ENCODE measurements at places on chromosomes 12 and 14.

DNA sequence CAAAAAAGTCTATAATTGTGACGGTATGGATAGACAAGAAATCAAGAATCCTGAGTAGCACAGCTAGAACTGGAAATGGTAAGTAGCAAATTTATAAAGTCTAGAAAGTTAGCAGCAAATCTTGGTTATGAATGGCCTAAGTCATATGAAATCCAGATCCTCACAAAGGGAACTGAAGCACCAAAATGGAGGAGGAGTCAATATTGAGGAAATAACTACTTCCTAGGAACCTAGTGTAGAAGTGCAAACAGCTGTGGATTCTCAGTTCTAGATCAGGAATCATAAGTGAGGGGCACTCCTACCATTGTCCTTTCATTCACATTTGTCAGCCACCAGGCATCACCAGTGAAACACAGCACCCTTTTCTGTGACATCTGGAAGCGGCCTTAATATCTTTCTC is 202.2 kb upstream of the DCN start:
- DNase-seq: no peak

DNA sequence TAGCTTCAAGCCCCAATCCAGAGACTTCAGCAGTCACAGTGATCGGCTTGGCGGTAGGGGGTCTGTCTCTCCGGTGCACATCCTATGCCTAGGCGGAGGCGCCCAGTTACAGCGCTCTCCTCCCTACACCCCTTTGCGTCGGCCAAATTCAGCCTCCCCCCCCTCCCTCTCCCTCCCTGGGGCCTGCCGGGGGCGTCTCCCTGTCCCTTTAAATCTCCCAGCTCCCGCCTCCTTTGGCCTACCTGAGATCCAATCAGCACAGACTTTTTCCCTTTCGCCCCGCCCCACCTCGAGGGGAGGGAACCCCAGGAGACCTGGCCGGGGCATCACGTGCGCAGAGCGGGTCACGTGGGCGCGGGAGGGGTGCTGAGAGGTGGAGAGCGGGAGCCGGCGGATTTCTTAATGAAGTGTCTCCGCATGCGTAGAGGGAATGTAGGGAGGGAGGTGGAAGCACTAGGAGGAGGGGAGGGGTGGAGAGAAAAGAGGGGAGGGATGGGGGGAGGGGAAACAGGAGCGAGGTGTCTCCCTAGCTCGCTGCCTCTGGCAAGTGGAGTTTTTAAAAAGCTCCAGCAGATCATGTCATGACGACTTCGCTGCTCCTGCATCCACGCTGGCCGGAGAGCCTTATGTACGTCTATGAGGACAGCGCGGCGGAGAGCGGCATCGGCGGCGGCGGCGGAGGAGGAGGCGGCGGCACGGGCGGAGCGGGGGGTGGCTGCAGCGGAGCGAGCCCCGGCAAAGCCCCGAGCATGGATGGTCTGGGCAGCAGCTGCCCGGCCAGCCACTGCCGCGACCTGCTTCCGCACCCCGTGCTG is at the start of gene HOXC13:
Gene HOXC13 (plus strand): TSS at position 506 of the 815 bp plus-strand sequence. CDS start 76 bp downstream, at position 582.
- peak; percentile 52 for DNase-seq

DNA sequence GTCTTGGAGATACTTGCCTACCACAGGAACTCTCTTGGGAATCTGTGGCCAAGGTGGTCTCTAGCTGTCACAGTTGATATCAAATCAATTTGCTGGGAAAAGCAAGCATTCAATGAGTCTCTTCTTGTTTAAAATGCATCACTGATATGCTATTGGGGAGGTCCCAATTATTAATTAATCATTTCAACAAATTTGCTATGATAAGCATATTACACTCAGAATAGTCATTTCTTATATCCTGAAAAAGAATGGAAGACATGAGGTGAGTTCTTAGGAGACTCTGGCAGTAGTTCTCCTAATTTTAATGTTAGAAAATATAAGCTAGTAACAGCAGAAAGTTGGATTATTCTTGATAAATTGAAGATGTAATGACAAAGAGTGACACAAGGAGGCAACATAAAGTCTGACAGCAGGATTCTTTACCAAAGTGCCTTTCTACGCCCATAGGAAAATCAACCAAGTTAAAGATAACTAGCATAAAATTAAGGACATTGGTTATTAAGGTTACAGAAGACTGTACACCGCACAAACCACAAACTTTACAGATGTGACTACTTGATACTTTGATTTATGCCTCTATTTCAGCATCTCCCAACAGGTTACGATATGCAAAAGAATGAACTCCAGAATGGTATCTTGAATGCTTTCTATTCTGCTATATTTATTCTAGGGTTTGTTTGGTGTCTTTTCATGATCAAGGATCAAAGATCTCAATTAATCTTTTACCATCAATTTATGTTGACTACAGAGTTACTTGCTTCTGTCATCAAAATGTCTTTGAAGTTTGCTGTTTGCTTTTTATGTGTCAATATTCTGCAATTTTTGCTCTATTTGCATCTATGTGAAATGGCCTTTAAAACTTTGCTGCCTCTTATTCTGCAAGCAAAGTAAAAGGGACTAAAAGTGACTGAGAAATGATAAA is 349.6 kb upstream of the CLEC14A start:
- no peak for DNase-seq

GRCh38 chr12:6394398-6394797 is 10.4 kb downstream of the LTBR start:
- DNase-seq: no peak

DNA sequence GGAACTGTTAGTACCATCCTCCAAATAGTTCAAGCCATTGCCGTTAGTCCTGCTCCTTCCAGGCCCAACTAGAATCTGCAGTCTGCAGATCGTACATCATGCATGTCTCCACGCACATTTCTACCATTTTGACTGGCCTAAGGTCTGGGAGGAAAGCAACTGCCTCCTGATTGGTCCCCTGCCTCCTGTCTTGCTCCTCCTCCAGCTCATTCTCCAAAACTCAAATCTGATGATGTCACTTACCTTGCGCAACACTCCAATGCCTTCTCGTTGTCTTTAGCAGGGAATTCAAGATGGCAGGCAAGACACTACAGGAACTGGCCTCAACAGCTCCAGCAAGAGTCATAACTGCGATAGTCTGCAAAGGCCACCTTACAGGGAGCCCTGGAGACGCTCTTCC is 9.7 kb upstream of the HCAR1 start:
- no peak for DNase-seq

Measured in activated CD4-positive, alpha-beta T cell treated with anti-CD3 and anti-CD28 coated beads, Interleukin-2, amount 50 U/mL, for 24 hours (primary cell).